ENCODE measurements at places on chromosomes 12 and 14.

DNA sequence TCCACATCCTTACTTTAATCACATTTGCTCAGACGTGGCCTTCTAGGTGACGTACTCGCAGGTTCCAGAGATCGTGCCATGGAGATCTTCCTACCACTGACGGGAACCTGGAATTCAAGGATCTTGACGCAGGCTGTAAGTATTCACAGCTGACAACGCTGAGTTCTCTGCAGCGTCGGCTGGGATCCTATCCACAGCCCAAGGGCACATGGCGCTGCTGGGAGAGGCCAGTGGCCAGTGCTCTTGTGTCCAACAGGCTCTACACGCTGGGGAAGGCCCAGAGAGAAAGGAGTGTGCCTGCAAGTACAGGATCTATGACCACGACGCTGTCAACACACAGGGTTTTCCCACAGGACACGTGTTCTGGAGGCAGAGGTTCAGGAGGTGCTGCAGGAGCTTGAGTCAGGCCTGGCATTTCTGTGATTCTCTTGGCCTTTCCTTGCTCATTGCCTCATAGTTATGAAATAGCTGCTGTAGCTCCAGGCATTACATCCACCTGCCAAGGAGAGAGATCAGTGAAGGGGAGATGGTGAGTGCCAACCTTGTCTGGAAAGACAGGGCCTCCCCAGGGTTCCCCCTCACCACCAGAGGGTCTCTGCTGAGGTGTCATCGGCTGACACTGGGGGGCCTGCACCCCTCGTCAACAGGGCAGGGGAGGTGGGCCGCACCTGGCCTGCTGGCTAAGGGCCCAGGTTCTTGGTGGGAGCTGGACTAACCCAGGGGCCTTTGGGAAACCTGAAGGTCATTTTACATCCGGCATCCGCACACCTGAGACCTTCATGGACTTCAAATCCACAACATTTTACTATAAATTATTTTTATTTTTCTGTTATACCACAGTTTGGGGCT, 21.3 kb downstream of the LRCOL1 start:
- no peak for DNase-seq

DNA sequence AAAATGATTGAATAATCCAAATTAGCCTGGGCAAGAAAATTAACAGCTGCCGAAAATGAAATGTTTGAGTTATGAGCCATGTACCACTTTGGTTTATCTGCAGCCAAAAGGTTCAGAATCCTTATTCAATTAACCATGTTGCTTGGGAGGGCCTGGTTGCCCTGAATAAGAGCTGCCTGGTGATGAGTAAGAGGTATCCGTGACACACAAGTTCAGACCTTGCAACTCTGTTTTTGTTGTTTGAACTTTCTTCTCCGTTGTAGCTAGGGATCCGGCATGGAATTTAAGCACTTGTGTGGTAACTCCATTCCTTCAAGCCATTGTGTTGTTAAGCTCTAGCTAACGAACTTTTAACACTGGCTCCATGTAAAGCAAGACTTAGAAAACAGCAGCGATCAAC, 35.7 kb downstream of the FOXA1 start:
- DNase-seq, result no peak

DNA sequence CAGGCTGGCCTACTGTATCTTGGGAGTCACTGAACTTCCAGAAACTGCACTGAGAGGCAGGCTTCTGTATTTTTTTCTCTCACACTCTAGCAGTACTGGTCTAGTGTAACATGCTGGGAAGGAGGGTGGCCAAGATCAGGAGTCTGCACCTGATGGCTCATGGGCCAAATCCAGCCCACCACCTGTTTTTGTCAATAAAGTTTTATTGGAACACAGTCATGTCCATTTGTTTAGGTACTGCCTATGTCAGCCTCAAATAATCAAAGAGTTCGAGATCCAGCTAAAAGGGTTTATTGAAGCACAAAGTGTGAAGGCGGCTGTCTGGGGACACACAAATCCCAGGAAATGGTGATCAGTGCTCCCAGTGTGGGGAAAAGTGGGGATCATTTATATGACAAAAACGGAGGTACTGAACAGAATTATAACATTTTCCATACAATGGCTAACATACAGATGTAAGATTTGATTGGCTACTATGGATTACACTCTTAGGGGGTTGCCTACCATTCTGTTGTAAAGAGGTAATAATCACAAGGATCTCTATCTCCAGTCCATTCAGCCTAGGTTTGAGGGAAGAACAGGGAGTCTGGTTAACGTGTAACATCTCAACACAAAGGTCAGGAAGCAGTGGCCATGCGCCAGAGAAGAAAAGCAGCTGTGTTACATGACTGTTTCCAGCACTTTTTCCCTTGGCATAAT, 12.9 kb downstream of the USP30 start:
- no peak for DNase-seq

DNA sequence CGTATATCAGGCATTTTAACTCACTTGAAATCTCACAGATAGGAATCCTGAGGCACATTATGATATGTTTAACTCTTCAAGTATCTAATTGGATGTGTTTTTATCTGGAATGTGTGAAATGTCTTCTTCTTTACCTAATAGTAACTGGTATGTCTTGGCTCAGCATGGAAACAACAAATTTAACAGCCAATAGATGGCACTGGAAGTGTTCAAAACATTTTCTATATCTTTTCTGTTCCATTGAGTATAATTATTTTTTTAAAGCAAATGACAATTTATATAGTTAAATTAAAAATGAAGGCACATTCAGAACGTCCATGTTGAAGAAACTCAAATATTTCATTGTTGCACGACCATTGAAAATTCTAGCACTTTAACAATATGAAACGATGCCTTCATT, 164.6 kb upstream of the SLC16A7 start:
- peak; percentile 1 for DNase-seq

GRCh38 chr12:114638790-114639435, 45.1 kb downstream of the TBX3 start:
- no peak for DNase-seq

DNA sequence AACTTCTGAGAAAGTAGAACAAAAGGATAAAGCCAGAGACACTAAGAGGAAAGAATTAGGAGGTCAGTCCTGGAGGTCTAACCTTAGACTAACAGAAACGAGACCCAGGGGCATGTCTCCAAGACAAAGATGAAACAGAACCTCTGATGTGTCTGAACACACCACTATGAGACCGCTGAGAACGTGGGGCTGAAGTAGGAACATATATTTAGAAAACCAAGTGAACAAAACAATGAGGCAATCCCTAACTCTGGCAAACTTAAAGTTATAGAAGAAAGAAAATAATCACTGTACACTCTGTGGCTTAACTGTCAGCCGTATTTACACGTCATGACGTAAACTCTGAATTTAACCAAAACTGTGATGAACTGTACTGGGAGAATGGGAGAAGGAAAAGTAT, 17.9 kb downstream of the KCTD10 start:
- no peak for DNase-seq

DNA sequence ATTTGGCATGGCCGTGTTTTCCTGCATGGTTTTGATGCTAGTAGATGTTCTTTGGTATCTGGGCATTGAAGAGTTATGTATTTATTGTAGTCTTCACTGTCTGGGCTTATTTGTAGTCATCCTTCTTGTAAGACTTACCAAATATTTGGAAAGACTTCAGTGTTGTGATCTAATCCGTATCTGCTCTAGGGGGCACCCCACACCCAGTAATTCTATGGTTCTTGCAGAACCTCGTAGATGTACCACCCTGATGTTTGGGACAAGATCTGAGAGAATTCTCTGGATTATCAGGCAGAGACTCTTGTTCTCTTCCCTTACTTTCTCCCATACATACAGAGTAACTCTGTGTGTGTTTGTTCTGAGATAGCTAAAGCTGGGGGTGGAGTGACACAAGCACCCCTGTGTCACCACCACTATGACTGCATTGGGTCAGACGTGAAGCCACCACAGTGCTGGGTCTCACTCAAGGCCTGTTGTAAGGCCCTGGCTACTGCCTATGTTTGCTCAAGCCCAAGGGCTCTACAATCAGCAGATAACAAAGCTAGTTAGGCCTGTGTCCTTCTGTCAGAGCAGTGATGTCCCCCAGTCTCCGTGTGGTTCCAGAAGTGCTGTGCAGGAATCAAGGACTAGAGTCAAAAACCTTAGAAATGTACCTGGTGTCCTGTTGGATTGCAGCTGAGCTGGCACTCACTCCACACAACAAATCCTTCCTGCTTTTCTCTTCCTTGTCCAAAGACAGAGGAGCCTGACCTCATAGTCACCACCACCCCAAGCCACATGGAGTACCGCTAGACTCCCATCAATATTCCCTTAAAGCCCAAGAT, 9.6 kb downstream of the RDH16 start:
- DNase-seq, result no peak

DNA sequence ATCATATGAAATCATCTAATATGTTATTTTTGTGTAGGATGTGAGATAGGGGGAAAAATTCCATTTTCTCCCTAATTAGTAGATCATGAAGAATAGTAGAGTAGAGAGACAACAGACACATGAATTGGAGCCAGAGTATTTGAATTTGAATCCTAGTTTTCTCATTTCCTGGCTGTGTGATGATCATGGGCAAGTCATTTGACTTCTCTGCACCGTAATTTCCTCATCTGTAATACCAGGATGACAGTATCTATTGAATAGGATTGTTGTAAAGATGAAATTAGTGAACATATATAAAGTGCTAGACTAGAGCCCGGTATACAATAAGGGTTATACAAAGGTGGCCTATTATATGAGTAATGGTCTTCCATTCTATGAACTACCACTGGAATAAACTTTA, 32.2 kb upstream of the PLXNC1 start:
- DNase-seq, result no peak

GRCh38 chr12:110200124-110200417, 75.9 kb downstream of the IFT81 start:
- DNase-seq, result no peak

- DNase-seq, result no peak
Observed at GRCh38 chr12:22101749-22102243, 55.8 kb downstream of the CMAS start.

- no peak for DNase-seq
Observed at GRCh38 chr12:52658196-52658595, 6.2 kb upstream of the KRT2 start.

GRCh38 chr12:3117591-3118015, 40.4 kb downstream of the TSPAN9 start:
- no peak for DNase-seq

- DNase-seq, result no peak
Observed at GRCh38 chr14:34711796-34712712, 2.3 kb downstream of the CFL2 start.

- DNase-seq, result peak; percentile 34
Observed at GRCh38 chr12:26701604-26702215, 131.3 kb downstream of the ITPR2 start.

DNA sequence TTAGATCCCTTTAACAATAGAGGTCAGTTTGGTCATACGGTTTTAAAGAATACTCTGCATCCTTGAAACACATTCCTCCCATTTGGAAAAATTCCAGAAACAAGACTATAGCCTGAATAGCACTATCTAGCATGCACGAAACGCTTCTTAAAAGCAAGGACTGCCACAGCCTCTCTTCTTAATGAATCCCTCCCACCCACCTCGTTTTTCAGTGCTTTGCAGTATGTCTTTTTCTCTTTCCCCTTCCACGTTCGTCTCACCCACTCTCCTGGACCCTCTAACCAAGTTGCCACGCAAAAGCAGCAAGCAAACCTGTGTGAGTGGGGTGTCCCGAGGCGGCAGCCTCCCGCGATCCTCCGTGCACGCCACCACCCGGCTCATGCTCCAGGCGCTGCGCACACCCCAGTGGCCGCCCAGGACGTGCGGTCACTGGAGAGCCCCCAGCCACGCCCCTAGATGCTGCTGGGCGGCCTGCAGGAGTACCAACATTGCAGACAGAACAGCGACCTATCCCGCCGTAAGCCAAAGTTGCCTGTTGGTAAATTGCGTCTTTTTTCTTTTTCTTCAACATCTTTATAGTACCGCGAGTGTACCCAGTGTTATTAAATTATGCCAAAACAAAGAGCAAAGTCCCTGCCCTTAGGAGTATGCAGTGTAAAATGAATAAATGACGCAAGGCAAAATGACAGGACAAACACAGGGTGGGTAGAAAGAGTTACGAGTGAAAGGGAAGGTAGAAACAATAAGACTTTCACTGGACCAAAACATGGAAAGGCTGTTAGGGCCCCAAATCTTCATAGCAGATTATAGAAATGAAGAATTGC, at the start of gene SLC38A4:
Gene SLC38A4 (minus strand): TSS at position 407 of the 824 bp plus-strand sequence. CDS start 32,926 bp downstream, outside the sequence.
- no peak for DNase-seq

GRCh38 chr14:40347675-40348074, 915.4 kb upstream of the FBXO33 start:
- DNase-seq, result no peak

DNA sequence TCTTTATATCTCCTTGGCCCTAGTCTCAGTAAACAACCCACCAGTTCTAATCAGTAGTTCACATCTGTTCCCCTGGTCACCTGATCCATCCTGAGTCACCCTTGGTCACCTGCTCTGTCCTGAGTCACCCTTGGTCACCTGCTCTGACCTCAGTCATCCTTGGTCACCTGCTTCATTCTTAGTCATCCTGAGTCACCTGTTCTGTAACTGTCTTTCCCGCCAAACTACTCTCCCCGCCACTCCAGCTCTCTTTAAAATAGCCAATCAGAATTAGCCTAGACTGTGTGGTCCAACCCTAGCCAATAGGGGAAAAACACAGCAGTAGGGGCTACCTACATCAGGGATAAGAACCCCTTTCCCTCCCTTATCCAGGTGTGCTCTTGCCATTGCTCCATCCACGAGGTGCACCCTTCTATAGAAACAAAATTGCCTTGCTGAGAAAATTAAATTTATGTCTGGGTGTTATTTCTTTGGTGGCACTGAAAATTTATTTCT, 245.4 kb upstream of the DIO3 start:
- no peak for DNase-seq

DNA sequence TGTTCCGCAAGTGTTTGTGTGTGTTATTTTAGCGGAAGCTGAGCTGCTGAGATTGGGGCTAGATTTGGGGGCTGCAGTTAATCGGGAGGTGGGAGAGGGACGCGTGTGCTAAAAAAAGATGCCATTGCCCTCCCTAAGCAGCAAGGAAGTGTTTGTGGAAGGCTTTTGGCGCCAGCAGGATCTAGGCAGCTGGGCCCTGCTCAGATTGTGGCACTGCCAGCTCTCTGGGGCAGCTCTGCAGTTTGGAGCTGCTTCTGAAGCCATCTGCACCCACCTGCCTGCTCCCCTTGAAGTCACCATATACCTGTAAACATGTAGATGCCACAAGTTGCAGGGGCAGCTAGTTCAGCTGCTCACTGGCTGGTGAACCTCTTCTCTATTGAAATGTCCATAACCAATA, 28.8 kb downstream of the TPCN1 start:
- DNase-seq, result no peak

DNA sequence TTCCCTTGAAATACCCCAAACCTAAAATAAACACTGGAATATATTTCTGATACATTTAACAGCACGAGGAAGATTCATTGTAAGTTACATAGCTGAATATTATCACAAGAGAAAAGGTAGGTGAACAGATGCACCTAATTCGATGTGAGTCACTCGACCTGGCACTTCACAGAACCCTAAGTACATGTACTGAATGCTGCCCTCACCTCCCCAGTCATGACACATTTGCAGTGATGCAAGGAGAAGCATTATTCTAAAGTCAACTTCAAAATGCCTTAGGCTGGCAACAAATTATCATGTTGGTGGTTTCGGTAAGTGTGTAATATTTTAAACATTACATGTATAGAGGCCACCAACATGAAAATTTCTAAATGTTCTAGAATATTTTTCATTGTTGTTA, 35.2 kb upstream of the TMTC2 start:
- no peak for DNase-seq

- DNase-seq, result peak; percentile 25
Observed at GRCh38 chr14:33414041-33414440, 475.4 kb downstream of the NPAS3 start.

GRCh38 chr12:117100851-117101673, 1.8 kb upstream of the TESC start:
- no peak for DNase-seq

- DNase-seq, result no peak
Observed at GRCh38 chr14:29454026-29454693, 473.5 kb downstream of the PRKD1 start.

Measured in AML-193 (cell line).